ENCODE measurements at places on chromosomes 3 and 15. TPM values are rescaled to one million over a fixed set of nuclear protein-coding genes. Genes with fewer than 3 reads are reported as not detected.

DNA sequence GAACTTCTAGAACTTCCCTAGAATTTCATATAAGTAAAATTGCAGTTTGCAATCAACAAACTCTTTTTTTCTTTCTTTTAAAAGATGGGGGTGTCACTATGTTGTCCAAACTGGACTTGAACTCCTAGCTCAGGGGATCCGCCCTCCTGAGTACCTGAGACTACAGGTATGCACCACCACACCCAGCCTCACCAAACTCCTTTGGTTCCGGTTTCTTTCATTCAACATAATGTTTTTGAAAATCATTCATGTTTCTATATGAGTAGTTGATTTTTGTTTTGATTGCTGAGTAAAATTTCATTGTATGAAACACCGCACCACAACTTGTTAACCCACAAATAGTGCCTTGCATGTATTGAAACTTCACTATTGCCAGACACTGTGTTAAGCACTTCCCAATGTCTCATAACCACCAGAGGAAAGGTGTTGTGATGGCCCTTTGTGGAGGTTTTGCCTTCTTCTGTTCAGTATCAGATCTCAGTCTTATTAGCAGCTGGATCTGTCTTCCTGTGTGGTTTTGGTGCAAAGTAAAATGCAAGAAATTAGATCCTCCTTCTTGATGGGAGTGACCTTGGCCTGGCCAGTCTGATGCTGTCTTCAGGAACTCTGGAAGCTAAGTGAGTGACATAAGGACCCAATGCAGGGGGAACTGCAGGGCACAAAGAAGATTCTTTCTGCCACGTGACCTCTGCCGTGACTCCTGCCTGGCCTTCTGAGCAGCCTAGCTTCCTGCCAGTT lies 78.8 kb upstream of the UBE2E1 start:
- DNase-seq = no peak

GRCh38 chr15:74835312-74835823 lies 7.6 kb downstream of the ULK3 start:
- peak; percentile 96 for DNase-seq

DNA sequence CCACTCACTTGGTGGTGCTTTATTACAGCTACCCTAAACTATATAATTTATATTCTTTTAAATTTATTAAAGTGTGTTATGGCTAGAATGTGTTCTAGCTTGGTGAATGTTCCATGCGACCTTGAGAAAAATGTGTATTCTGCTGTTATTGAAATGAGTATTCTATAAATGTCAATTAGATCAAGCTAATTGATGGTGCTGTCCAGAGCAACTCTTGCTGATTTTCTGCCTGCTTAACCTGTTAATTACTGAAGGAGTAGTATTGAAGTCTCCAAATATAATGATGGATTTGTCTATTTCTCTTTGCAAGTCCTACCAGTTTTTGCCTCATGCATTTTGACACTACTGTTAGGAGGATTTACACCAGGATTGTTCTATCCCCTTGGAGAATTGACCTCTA lies 3.2 kb upstream of the TEX9 start:
- no peak for DNase-seq

DNA sequence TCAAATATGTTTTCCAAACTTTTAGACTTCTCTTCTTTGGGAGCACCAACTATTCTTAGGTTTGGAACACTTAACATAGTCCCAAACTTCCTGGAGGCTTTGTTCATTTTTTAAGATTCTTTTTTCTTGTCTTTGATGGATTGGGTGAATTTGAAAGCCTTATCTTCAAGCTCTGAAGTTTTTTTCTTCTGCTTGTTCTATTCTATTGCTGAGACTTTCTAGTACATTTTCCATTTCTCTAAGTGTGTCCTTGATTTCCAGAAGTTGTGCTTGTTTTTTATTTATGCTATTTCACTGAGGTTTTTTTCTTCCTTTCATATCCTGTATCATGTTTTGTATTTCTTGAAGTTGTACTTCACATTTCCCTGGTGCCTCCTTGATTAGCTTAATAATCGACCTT lies 97.5 kb downstream of the PLSCR2 start:
- DNase-seq = no peak

DNA sequence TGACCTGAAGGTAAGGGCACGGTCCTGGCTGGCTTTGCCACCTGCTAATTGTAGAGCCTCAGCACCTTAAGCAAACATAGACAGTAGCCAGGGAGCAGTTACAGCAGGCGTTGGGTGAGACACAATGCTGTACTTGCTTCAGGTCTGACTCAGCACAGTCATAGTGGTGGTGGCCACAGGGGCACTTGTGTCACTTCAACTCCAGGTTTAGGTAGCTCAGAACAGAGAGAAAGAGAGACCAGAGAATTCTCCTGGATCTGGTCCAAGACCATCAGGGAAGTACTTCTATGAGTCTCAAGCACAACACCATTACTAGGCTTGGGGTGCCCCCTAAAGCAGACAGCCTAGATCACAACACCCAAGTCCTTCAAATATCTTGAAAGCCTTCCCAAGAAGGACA lies 204.4 kb downstream of the OTOL1 start:
- peak; percentile 69 for DNase-seq

MESP2 gene
- total RNA-seq = 0.16 TPM

PLCH1 gene
- 24.4 TPM for total RNA-seq
